ENCODE measurements at places on chromosomes 16 and 17.
A peak's percentile ranks its signal among the peaks of the same experiment; 100 is the strongest.

DNA sequence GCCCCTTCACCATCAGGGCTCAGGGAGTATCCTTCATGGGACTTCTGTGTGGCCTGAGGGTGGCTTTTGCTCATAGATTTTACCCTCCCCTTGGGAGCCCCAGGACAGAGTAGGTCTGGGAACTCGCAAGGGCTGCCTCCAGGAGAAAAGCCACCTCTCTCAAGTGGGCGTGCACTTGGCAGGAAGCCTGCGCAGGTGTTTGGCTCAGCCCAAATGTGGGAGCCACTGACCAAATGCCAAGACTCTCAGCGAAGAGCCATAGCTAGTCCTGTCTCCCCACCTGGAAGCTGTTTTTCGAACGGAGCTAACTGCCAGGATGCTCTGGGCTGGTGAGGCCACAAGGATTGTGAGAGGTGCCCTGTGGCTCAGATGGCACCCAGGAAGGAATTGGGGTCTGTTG, 2.0 kb upstream of the HSD17B2 start:
- no peak for DNase-seq

- DNase-seq = no peak
Observed at GRCh38 chr17:17491031-17491471, 5.1 kb downstream of the RASD1 start.

GRCh38 chr16:79810449-79811189, 210.1 kb upstream of the MAF start:
- DNase-seq = no peak

DNA sequence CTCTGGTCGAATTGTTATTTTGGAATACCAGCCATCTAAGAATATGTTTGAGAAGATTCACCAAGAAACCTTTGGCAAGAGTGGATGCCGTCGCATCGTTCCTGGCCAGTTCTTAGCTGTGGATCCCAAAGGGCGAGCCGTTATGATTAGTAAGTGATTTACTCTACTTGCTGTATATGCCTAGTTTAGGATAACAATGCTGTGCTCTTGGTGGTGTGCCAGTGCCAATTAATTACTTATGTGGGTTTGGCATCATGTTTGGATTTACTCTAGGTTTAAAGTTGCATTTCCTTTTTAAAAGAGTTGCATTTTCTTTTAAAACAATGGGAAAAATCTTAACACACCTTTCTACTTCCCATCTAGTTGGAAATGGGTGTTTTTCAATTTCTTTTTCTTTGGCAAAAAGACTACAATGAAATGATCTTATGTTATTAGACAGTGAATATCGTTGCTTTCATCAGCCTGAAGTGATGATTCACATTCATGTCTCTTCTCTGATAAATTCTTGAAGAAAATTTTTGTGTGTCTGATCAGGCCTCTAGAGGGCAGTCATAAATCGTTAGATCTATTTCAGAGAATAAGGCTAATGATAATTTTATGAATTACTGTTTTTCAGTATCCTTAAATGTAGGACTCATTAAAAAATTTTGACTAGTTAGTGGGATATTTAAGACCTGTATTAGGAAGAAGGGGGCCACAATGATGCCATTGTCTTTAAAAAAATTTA, 5.6 kb downstream of the SF3B3 start:
- peak; percentile 72 for DNase-seq

DNA sequence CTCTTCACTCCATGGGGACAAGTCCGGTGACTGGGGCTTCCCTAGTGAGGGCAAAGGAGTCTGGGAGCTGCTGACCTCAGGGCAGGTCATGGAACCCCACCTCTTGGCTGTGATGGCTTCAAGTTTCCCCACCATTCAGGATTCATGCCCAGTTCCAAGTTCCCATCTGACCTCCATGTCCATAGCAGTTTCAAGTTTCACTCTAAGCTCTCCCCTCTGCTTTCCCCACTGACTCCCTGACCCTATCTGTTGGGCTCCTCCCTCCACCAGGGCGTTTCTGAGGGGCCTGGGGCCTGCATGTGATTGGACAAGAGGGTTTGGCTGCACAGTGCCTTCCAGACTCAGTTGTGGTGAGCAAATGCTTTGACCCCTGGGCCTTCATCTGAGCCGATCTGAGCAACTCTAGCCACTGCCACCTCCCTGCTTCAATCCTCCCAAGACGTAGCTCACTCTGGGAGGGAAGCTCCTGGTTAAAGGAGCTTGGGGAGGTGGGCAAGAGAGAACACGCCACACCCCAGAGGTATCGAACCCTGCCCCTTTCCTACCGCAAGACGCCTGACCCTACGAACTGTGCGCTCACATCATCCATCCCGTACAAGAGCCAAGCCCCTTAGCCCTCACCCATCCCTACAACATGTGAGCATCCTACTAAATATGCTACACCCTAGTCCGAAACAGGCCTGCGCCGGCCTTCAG, 8.3 kb downstream of the ZNF629 start:
- DNase-seq = no peak

DNA sequence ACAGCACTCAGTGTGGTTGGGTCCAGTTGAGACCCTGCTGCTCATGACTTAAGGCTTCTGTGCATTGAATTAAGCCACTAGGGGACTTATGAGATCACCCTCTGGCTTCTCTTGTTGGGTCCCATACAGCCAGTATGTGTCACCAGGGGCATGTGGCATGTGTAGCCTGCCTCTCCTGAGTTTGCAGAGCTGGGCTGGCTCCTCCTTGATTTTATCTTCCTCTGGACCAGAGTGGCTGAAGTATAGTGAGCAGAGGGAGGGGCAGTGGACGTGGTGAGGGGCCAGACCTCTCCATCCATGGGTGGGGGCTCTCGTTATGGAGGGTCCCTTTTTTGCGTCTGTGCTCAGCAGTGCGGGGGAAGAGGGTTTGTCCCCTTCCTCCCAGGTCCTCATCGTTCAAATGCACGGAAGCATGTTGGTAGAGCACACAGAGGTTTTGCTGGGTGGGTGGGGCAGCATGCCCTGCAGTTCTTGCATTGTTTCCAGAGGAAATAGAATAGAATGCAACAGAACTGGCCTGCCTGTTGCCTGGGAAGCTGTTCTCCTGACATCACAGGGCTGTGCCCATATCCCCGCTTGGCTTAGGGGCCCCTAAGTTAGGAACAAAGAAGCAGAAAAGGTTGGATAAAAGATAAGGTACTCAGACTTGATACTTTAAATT, 77.4 kb downstream of the SPECC1 start:
- DNase-seq = no peak

DNA sequence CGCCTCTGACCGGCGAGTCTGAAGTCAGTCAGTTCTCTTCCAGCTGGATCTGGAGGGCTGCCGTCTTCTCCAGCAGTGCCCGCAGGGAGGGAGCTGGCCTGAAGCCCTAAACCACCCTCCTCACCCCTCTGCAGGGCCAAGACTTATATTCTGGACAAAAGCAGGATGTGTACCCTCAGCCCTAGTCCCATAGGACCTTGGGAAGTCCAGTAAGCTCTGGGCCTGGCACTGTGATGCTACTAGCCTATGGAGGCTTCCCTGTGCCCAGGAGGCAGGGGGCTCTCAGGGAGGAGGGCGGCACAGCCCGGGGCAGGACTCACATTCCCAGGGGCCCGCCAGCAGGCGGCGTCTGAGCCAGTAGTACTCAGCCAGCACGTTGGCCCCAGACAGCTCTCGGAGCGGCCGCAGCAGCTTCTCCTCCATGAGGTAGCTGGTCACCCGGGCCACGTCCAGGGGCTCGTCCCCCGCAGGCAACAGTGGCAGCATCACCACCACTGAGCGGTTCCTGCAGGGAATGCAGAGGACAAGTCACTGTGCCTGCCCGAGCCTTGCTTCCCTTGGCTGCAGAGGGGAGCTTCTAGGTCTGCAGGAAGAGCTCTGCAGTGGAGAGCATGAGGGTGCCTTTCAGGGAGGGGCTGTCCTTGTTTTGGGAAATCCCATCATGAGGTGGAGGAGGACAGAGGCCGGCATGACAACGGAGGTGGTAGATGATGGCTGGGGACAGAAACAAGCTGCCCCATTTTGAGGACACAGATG, 41.7 kb downstream of the RMI2 start:
- peak; percentile 33 for DNase-seq

DNA sequence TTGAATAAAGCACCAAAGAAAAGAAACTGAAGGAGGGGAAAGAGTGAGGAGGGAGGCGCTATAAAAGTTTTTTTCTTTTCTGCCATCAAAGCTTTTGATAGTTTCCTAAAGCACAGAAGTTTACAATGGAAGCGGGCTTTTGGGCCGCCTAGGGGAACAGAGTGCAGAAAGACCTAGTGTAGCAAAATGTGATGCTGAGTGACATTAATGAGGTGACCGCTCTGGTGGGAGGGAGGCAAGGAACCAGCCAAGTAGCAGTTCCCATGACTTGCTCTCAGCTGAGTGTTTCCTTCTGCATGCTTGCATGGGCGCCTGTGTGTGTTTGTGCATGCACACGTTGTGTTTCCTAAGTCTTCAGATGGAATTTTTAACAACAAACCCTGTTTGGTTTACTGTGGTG, 15.5 kb downstream of the MSI2 start:
- DNase-seq = no peak

- peak; percentile 72 for DNase-seq
Observed at GRCh38 chr16:4328046-4328781, 12.3 kb downstream of the GLIS2 start.

- no peak for DNase-seq
Observed at GRCh38 chr16:4976079-4976478, 17.9 kb downstream of the SEC14L5 start.

- peak; percentile 53 for DNase-seq
Observed at GRCh38 chr16:66621973-66622372, 17.5 kb downstream of the CMTM3 start.

- no peak for DNase-seq
Observed at GRCh38 chr17:65567566-65567965, 6.1 kb upstream of the AXIN2 start.

GRCh38 chr17:81477173-81477572, 35.4 kb downstream of the ACTG1 start:
- no peak for DNase-seq

DNA sequence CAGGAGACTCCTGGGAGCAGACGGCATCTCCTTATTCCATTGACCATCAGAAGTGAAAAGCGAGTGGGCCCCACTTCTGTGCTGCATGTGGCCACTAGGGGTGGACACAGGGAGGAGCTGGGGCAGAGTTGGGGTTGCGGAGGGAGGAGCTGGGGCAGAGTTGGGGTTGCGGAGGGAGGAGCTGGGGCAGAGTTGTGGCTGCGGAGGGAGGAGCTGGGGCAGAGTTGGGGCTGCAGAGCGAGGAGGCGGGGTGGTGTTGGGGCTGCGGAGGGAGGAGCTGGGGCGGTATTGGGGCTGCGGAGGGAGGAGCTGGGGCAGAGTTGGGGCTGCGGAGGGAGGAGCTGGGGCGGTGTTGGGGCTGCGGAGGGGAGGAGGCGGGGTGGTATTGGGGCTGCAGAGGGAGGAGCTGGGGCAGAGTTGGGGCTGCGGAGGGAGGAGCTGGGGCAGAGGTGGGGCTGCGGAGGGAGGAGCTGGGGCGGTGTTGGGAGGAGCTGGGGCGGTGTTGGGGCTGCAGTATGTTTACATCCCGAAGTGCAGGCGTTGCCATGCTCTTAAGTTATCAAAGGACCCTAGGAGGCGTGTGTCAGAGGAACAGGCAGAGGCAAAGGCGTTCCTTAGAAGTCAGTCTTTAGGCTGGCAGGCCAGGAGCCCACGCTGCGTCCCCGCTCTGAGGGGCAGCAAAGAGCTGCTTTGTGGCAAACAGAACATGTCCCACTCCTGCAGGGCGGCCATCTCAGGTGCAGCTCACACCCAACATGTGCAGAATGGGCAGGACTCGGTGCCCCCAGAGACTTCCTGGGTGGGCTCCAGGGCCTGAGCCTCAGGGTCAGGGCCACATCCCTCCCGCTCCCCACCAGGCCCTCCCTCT, 76.0 kb downstream of the ZNF778 start:
- DNase-seq = no peak

DNA sequence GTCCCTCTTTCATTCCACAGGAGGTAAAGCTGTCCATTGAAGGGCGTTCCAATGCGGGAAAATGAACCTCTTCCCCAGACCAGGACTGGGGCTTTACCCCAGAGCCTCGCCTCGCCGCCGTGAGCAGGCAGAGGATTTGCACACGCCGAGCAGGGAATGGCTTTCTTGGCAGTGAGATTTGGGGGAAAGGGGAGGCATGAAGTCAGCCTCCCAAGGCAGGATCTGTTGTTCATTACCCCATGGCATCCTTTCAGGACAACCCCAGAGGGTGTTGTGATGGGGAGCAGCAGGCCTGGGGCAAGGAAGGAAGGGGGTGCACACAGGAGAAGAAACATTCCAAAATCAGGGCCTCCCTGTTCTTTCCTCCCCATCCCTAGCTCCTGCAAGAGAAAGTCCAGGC, 6.0 kb downstream of the ATXN1L start:
- no peak for DNase-seq

- DNase-seq = peak; percentile 13
Observed at GRCh38 chr16:83231729-83232128, 576.0 kb upstream of the HSBP1 start.

GRCh38 chr17:17698869-17699351, 17.7 kb downstream of the RAI1 start:
- no peak for DNase-seq

GRCh38 chr17:5508810-5509209, 22.4 kb downstream of the MIS12 start:
- peak; percentile 50 for DNase-seq

DNA sequence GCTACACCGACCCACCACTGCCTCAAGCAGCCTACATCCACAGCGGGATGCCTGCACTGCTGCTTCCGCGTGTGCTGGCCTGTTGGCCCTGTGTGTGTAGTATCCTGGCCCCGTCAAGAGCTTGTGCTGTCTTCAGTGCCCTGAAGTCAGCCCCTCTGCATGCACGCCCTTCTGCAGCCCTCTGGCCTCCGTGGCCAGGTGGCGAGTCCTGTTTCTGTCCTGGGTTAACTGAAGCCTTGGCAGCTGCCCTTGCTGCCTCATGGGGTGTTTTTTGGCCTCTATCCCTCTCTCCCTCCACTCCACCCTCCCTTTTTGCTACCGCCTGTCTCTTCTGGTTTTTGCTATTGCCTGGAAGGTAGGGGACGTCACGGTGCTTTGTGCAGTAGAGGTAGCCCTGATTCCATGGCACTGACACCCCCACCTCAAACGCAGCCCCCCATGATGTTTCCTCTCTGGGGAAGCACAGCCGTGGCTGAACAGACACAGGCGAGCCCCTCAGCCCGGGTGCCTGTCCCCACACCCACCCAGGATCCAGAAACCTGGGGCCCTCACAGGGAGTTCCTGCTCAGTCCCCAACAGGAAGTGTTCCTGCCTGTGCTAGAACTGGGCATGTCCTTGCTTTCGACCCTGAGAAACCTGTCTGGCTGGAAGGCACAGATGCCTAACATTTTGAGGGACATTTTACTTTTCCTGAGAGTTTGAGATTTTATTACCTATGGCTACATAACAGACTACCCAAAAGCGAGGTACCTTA, 18.8 kb upstream of the AMZ2 start:
- no peak for DNase-seq

GRCh38 chr16:2715519-2715918, 4.5 kb downstream of the PRSS27 start:
- DNase-seq = peak; percentile 24

DNA sequence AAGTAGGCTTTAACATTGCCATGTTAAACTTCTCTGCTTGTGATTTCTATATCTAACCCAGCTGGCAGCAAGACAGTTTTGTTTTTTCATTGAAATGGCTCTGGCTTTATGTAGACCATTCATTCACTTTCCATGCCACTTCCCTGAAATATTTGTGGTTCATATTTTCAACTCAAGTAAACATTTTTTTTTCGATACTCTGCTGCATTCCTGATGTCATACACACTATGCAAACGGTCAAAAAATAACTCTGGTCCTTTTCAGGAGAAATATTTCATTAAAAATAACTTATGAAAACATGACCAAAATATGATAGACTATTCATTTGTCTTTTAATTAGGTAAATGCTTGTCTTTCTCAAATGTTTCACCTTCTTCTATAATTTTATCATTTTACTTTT, 116.3 kb downstream of the USP22 start:
- peak; percentile 54 for DNase-seq
